ENCODE measurements at places on chromosomes 1 and 21.

DNA sequence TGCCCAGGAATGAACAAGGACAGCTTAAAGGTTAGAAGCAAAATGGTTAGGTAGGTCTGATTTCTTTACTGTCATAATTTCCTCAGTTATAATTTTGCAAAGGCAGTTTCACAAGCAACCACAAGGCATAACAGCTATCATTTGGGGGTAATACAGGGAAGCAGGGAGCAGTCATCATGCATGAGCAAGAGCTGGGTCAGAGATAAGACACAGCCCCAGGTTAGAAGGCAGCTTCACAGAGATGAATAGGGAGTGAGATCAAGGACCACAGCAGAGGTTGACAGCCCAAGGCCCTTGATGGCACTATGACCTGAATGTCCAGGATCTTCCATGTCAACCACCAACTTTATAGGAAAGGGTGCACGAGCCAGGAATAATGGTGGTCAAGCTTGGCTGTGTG lies 9.0 kb upstream of the CSRP1 start:
- no peak for DNase-seq

GRCh38 chr1:185393205-185393604 lies 76.2 kb upstream of the IVNS1ABP start:
- no peak for DNase-seq

DNA sequence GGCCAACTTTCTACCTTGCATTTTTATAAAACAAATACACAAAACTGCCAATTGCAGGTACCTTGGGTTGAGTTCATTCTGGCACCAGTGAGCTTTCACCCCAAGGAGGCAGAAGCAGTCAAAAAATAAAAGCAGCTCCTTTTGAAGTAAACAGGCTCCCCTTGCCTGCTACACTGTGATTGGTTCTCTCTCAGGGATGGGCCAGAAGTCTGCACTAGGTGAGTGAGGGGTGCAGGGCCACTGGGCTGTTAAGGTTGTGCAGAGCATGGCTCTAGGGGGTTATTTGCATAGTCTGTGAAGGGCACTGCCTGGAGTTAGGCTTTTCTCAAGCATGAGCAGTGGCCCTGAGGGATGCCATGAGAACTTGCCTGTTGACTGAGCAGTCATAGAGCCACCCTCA lies 39.1 kb downstream of the AKNAD1 start:
- no peak for DNase-seq

DNA sequence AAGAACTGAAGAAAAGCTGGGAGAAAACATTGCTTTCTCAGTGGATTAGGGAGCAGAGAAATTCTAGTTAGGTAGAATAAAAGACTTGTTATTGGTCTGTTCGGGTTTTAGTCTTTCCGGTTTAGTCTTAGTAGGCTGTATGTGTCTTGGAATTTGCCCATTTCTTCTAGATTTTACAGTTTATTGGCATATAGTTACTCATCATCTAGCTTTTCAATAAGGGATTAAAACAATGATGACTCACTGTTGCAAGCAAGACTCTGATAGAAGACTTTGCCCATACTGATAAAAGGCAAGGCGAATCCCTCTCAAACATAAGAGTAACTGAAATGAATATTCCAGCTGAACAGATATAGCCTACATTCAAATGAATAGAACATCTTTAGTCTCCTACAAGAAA lies 62.3 kb downstream of the GPR137B start:
- DNase-seq = no peak
